ENCODE measurements at places on chromosomes 6 and 20.

DNA sequence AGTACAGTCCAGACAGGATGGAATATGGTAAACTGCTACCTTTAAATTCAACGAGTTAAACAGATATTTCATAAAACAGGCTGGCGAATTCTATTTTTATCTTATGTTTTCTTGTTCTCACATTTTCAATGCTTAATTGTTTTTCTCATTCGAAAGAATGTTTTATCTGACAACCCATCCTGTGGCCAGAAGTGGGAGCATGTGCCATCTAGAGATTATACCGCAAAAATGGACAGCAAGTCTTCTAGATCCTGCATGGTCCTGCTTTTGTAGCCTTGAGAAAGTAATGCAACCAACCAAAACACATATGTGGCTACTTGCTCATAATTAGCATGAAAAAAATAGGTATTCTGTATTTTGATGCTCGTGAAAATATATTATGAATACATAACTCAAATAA, 30.7 kb downstream of the TUBB2B start:
- no peak overlapping the region for H3K4me3 ChIP-seq
- H3K36me3 ChIP-seq = no peaks in the 10 kb centered on the region
- no peaks in the 10 kb centered on the region for H3K27me3 ChIP-seq

DNA sequence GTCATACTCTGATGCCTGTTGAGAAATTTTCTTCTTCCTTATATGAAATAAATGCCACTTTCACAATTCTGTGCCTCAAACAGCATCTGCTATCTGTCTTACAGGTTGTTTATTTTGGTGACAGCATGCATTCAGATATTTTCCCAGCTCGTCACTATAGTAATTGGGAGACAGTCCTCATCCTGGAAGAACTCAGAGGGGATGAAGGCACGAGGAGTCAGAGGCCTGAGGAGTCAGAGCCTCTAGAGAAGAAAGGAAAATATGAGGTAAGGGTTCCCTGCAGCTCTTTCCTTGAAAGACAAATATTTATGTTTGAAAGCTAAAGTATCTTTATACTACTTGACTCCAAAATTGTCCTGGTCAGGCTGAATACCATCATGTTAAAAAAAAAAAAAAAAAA, 15.8 kb downstream of the TSPYL4 start:
- peaks cover 9% of the 10 kb centered on the region for H3K36me3 ChIP-seq
- DNase-seq = no peak
- H3K27me3 ChIP-seq = no peaks in the 10 kb centered on the region
- no peaks in the 10 kb centered on the region for H3K4me1 ChIP-seq
- H3K27ac ChIP-seq = no peak overlapping the region

GRCh38 chr6:81906709-81907204, 154.3 kb upstream of the TENT5A start:
- no peak overlapping the region for H3K4me3 ChIP-seq
- H3K27ac ChIP-seq = no peak overlapping the region
- H3K27me3 ChIP-seq = no peaks in the 10 kb centered on the region
- H3K36me3 ChIP-seq = no peaks in the 10 kb centered on the region
- H3K4me1 ChIP-seq = peaks cover 4% of the 10 kb centered on the region

- no peak for DNase-seq
- H3K27me3 ChIP-seq = no peaks in the 10 kb centered on the region
- no peaks in the 10 kb centered on the region for H3K36me3 ChIP-seq
- H3K27ac ChIP-seq = no peak overlapping the region
These were observed 5.8 kb upstream of the SSTR4 start for GRCh38 chr20:23029324-23029723.

- peaks cover 14% of the 10 kb centered on the region for H3K4me1 ChIP-seq
These were observed at the start of gene SLC35B2 for GRCh38 chr6:44257025-44257752. SLC35B2 (minus strand) TSS chr6:44257528; CDS start chr6:44257410, 118 bp downstream.

GRCh38 chr6:40315060-40315459, 272.1 kb downstream of the LRFN2 start:
- no peaks in the 10 kb centered on the region for H3K36me3 ChIP-seq
- H3K27ac ChIP-seq = no peak overlapping the region
- no peak overlapping the region for H3K4me3 ChIP-seq
- no peaks in the 10 kb centered on the region for H3K4me1 ChIP-seq
- H3K27me3 ChIP-seq = no peaks in the 10 kb centered on the region

- H3K4me3 ChIP-seq = no peak overlapping the region
- H3K4me1 ChIP-seq = peaks cover 32% of the 10 kb centered on the region
- no peak for DNase-seq
These were observed 49.2 kb downstream of the GNAS start for GRCh38 chr20:58901488-58902402.

DNA sequence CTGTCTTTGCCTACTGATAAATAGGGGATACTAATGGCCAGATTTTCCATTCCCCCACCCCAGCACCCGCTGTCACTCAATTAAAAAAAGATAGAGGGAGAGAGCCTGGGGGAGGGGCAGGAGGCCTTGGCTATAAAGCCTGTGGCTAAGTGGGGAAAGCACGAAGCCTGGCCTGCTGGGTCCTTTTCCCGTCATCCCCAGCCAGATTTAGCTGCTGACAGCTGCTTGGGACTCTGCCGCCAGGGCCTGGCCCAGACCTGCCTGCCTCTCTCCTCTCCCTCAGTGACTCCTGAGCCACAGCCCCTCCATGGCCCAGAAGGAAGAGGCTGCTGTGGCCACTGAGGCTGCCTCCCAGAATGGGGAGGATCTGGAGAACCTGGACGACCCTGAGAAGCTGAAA, at the start of gene APOBEC2:
Gene APOBEC2, plus strand, starts transcription at position 162 of the 400 bp plus-strand sequence. Its CDS starts 146 bp downstream, at position 308.
- no peaks in the 10 kb centered on the region for H3K36me3 ChIP-seq
- no peak for DNase-seq
- peaks cover 5% of the 10 kb centered on the region for H3K4me1 ChIP-seq
- no peak within 1 kb of the TSS for H3K4me3 ChIP-seq
- H3K27me3 ChIP-seq = no peaks in the 10 kb centered on the region

DNA sequence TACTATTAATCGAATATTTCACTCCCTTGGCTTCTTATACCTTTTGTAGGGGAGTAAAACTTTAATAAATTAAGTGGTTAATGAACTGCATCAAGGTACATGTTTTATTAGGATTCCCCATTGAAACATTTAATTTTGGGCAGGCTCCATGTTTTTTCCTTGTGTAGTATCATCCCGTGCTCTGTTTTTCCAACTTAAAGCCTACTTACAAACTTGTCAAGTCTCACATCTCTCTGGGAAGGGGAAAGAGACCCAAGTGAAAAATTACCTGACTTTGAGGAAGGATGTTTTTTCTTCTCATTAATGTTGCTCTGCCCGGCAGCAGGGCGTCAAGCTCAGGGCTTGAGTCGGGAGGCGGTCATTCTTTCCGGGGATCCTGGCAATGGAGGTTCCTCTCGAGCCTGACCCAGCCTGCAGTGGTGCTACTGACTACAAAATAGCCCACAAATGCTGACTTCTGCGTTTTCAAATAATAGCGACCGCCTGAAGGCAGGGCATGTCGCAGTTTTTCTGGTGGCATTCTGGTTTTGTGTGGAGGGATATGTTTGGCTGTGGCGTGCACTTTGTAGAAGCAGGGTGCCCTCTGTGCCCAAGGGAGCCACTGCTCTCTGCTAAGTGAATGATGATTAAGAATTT, 2.4 kb downstream of the DSP start:
- DNase-seq = no peak
- H3K27ac ChIP-seq = no peak overlapping the region
- no peak overlapping the region for H3K4me3 ChIP-seq
- H3K36me3 ChIP-seq = no peaks in the 10 kb centered on the region
- H3K27me3 ChIP-seq = peaks cover 29% of the 10 kb centered on the region

GRCh38 chr6:64477391-64477790, 841.8 kb downstream of the PHF3 start:
- H3K27ac ChIP-seq = no peak overlapping the region
- H3K36me3 ChIP-seq = no peaks in the 10 kb centered on the region
- no peaks in the 10 kb centered on the region for H3K27me3 ChIP-seq
- DNase-seq = no peak
- no peaks in the 10 kb centered on the region for H3K4me1 ChIP-seq
- no peak overlapping the region for H3K4me3 ChIP-seq

GRCh38 chr6:113640051-113640450, 217.1 kb upstream of the MARCKS start:
- H3K36me3 ChIP-seq = no peaks in the 10 kb centered on the region
- H3K27me3 ChIP-seq = no peaks in the 10 kb centered on the region
- peaks cover 3% of the 10 kb centered on the region for H3K4me1 ChIP-seq
- H3K4me3 ChIP-seq = no peak overlapping the region
- no peak for DNase-seq

GRCh38 chr20:63617876-63618265, 9.0 kb downstream of the GMEB2 start:
- no peak overlapping the region for H3K27ac ChIP-seq
- H3K36me3 ChIP-seq = peaks cover 25% of the 10 kb centered on the region
- H3K4me3 ChIP-seq = no peak overlapping the region
- H3K4me1 ChIP-seq = no peaks in the 10 kb centered on the region
- no peaks in the 10 kb centered on the region for H3K27me3 ChIP-seq
- DNase-seq = no peak

DNA sequence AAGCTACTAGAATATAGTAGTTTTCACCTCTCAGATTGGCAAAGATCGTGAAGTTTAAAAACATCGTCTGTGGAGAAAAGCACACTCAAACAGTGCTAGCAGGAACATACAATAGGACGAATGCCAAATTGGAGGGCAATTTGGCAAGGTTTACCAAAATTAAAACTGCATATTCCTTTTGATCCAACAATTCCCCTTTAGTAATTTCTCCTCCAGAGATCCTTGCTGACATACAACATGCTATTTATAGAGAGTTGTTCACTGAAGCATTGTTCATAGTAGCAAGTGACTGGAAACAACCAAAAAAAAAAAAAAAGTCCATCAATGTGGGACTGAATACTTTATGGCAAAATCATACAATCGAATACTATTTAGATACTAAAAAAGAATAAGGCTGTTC, 202.2 kb downstream of the ATXN1 start:
- peak overlapping the region; percentile 45 for H3K27ac ChIP-seq
- DNase-seq = no peak
- peak overlapping the region; percentile 14 for H3K4me3 ChIP-seq
- H3K36me3 ChIP-seq = no peaks in the 10 kb centered on the region
- H3K27me3 ChIP-seq = no peaks in the 10 kb centered on the region

GRCh38 chr6:134436281-134436815, 118.4 kb upstream of the SGK1 start:
- peak overlapping the region; percentile 19 for H3K27ac ChIP-seq
- H3K27me3 ChIP-seq = no peaks in the 10 kb centered on the region
- peak; percentile 21 for DNase-seq
- peaks cover 7% of the 10 kb centered on the region for H3K4me1 ChIP-seq

DNA sequence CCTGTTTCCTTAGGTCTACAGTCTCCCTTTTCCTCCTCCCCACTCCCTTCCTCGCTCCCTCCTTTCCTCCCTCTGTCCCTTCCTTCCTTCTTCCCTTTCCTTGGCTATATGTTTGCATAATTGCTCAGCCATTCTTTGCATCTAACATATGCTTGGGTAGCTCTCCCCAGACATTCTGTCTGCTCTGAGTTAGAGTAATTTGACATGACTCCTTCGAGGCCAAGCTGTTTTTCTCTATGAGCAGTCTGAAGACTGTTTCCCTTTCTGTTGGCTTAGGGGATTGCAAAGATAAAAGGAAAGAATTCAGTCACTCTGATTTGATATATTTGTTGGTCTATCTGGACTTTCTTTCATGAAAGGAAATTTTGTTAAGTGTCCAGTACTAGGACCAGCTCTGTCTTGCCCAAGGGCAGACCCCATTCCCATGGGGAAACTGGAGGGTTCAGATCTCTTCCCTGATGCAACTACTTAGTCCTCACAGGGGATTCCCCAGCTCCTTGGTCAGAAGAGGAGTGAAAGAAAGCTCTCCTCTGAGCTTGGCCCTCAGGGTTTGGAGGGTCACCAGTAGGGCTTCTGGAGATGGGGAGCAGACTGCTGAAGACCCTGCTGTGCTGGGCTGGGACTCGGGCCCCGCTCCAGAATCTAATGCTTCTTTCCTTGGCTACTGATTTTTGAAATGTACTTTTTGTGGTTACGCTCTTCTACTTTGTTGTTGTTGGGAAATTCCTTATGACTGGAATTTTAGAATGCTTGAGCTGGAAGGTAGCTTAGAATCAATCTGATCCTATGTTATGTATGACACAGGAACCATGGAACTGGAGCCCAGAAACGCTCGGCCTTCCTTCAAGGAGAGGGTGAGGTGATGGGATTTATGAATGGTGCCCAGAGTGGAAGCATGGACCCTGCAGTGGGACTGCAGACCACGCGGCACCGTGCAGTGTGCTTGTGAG, 63.7 kb upstream of the SLC22A23 start:
- H3K36me3 ChIP-seq = no peaks in the 10 kb centered on the region
- DNase-seq = no peak
- H3K4me1 ChIP-seq = peaks cover 5% of the 10 kb centered on the region
- no peaks in the 10 kb centered on the region for H3K27me3 ChIP-seq
- no peak overlapping the region for H3K4me3 ChIP-seq

DNA sequence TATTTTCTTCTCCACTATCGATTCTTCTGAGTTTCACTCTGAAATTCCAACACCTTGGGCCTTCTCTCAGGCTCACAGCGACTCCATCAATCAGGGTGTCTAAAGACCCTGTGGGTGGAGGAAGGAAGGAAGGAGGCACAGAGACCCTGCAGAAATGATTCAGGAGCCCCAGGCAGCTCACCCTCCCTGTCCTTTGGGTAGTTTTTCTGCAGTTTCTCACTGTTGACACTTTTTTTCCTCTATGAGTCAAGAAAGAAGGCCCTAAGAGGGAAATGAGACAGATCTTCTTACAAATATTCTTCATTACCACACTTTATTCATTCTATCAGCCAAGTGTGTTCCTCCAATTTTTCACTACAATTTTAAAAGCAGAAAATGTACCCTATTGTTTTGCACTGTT, 34.2 kb upstream of the TBXT start:
- H3K36me3 ChIP-seq = no peaks in the 10 kb centered on the region
- H3K27me3 ChIP-seq = no peaks in the 10 kb centered on the region
- H3K4me1 ChIP-seq = no peaks in the 10 kb centered on the region
- DNase-seq = no peak

- H3K36me3 ChIP-seq = no peaks in the 10 kb centered on the region
- H3K4me1 ChIP-seq = no peaks in the 10 kb centered on the region
These were observed 469.1 kb upstream of the RUNX2 start for GRCh38 chr6:44858998-44859397.

DNA sequence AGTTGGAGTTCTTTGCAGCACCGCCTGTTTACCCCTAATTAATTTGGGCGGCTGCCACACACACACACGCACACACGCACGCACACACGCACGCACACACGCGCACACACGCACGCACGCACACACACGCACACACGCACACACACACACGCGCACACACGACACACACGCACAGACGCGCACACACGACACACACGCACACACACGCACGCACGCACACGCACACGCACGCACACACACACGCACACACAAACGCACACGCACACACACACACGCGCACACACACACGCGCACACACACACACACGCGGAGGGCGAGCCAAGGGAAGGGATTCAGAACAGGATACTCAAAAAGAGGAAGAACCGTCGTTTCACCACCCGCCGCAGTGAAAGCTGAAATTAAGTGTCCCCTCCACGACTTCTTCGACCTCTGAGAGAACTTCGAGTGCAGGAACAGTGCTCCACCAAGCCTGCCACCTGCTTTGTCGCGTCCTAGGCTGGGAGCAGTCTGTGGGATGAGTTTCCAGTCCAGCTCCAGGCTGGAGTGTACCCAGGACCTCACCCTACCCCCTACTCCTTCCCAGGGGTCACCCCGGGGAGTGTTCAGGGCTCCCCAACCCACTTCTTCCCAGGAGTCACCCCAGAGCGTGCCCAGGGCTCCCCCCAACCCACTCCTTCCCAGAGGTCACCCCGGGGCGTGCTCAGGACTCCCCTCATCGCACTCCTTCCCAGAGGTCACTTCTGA, 1.1 kb downstream of the RNASET2 start:
- H3K27ac ChIP-seq = no peak overlapping the region
- H3K36me3 ChIP-seq = no peaks in the 10 kb centered on the region
- peak overlapping the region; percentile 84 for H3K4me3 ChIP-seq
- peaks cover 21% of the 10 kb centered on the region for H3K4me1 ChIP-seq
